ENCODE measurements at places on chromosomes 13 and 19.

DNA sequence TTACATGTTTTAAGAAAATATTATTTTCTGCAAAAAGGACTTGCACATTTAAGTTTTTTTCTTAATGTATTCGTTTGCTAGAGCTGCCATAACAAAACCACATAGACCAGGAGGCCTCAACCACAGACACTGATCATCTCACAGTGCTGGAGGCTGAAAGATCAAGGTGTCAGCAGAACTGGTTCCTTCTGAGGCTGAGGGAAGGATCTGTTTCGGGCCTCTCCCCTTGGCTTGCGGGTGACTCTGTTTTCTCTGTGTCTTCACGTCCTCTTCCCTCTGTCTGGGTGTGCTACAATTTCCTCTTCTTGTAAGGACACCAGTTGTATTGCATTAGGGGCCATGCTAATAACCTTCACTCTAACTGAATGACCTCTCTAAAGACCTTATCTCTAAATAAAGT is 364.2 kb downstream of the IRS2 start:
- DNase-seq = no peak

DNA sequence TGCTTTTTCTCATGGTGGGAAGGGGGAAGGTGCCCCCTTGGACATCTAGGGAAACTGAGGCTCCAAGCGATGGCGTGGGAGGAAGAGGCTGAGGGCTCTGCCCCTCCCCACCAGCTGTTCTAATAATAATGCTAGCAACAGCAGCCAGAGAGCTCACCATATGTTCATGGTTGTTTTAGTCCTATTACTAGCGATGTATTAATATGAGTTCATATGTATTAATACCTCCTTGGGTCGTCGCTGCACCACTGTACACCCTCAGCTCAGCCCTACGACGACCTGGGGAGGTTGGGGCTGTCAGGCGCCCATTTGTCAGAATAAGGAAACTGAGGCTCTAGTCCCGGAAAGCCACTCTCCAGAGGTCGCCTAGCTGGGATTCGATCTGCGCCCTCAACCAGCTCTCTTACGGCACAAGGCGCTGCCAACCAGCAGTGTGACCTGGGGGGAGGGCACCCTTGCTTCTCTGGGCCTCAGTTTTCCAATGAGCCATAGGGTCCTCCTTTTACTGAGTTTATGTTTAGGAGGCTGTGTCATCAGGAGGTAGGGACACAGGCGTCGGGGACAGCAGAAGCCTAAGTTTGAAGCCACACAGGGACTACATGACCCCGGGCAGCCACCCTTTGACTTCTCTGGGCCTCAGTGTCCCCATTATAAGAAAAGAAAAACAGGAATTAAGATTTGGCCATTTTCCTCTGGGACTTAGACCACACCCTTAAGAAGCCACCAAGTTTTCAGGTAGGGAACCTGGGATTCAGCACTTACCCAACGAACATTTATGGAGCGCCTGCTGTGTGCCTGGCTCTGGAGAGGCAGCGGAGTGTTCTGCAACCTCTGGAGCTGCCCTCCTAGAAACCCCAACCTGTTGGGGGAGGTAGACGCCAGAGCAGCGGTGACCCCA is 664 bp downstream of the MAST3 start:
- DNase-seq = no peak

GRCh38 chr13:37475966-37476365 is 122.6 kb downstream of the POSTN start:
- DNase-seq = no peak

DNA sequence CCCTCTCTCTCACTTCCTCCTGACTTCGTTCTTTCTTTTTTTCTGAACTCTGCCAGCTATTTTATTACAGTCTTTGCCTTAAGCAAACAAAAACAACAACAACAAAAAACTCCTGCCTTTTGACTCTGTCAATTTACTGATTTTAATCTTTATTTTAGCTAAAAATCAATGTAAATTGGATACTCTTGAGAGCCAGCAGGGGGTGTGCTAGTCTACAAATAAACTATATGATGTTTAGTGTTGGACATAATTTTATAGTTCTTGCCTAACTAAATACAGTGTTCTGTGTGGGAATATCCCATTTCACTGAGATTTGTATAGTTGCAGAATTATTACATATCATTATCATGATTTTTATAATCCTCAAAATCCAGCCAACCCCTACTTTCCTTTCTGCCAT is 1199.9 kb upstream of the SPRY2 start:
- no peak for DNase-seq

- no peak for DNase-seq
Measured at GRCh38 chr19:21308773-21309172, 20.4 kb downstream of the ZNF708 start.

- no peak for DNase-seq
Measured at GRCh38 chr13:112885782-112886268, 83.2 kb upstream of the MCF2L start.

- DNase-seq = peak; percentile 63
Measured at GRCh38 chr19:12806242-12807081, at the start of gene RNASEH2A. TSS of gene RNASEH2A (plus strand) at chr19:12806584. CDS start at chr19:12806674, 90 bp downstream.

DNA sequence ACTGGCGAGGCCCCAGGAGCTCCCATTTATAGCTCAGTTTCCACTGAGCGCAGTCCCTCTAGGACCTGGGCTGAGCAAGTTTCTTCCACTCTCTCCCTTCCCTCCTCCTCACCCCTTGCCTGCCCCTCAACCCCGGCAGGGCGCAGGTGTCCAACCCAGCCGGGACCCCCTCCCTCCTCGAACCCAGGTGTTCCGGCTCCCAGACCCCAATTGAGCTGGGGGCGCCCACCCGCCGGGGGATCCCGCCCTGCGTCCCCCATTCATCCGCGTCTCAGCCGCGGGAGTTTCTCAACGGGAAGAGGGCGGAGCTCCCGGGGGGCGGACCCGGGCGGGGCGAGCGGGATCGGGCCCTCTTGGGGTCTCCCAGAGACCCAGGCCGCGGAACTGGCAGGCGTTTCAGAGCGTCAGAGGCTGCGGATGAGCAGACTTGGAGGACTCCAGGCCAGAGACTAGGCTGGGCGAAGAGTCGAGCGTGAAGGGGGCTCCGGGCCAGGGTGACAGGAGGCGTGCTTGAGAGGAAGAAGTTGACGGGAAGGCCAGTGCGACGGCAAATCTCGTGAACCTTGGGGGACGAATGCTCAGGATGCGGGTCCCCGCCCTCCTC is at the start of gene KIRREL2:
Gene KIRREL2, plus strand, starts transcription at position 366 of the 604 bp plus-strand sequence. Its CDS starts 209 bp downstream, at position 575.
- DNase-seq = no peak

- DNase-seq = no peak
Measured at GRCh38 chr13:78040205-78040830, 121.7 kb upstream of the EDNRB start.

DNA sequence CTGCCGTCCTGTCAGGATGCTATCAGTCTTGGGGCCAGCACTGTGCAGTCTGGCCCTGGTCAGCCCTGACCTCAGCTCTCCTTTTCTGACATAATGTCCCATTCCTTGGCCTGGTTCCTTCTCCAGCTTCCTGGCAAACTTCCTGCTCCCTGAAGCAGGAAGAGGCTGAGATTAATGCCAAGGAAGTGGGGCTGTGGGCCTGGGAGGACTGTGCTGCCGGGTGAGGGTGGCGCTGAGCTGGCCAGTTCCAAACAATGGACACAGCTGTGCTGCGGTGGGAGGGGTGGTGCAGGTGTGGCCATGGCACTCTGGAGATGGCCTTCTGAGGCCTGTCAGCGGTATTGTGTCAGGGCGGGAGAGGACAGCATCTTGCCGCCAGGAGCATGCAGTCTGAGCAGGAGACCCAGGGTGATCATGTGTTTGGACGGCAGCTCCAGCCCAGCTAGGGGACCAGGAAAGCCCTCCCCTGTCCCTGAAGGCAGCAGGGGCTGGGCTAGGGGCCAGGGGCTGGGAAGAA is 30.9 kb downstream of the TUBA3C start:
- no peak for DNase-seq

- no peak for DNase-seq
Measured at GRCh38 chr13:113138792-113139551, 16.4 kb downstream of the F10 start.

DNA sequence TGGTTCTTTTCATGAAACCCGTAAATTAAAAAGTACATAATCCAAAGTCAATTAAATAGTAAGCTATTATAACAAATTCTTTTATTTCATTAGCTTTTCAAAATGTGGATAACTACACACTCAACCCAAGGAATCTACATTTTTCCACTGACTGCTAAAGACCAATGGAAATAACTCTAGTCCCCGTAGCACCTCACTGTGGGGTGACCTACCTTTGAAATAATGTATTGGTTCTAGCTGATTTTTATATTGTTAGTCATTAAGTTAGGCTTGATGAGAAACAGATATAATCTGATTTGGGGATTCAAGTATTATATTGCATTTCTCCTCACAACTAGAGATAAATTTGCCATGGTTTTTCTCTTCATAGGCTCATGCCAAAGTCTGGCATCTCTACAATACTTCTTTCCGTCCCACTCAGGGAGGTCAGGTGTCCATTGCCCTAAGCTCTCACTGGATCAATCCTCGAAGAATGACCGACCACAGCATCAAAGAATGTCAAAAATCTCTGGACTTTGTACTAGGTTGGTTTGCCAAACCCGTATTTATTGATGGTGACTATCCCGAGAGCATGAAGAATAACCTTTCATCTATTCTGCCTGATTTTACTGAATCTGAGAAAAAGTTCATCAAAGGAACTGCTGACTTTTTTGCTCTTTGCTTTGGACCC is 37.3 kb downstream of the KL start:
- no peak for DNase-seq

- no peak for DNase-seq
Measured at GRCh38 chr19:47618771-47619170, 9.8 kb downstream of the BICRA start.

DNA sequence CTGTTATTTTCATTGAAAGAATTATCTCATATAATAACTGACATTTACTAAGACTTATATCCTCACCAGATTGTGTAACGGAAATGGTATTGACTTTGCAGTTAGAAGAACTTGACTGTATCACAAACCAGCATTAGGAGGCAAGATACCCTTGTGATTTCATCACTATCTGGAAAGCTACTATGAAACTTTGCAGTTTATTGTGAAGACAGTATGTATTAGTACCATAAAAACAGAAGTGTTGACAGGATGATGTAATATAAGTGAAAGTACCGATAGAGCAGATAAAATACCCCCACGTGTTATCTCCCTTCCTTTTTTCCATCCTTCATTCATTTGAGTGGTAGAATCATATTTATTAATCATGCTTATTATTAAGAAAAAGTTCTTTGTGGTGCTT is 365.7 kb upstream of the KLHL1 start:
- no peak for DNase-seq

DNA sequence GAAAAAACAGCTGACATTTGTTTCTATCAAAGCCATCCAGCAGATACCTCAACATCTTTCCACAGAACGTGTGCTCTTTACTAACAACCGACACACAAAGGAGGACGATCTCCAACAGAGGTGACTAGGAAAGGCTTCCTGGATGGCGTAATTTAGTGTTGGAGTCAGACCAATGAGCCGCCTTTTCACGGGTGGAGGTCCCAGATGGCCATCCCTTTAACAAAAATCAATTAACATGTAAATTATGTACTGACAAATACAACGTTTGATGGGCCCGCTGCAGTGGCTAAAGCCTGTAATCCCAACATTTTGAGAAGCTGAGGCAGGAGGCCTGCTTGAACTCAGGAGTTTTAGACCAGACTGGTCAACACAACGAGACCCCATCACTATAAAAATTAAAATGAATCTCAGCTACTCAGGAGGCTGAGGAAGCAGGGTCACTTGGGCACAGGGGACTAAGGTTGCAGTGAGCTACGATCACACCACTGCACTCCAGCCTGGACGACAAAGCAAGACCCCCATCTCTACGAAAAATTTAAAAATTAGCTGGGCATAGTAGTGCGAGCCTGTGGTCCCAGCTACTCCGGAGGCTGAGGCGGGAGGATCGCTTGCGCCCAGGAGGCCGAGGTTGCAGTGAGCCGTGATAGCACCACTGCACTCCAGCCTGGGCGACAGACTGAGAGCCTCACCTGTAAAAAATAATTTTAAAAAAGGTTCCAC is 1.2 kb upstream of the DPY19L3 start:
- no peak for DNase-seq

DNA sequence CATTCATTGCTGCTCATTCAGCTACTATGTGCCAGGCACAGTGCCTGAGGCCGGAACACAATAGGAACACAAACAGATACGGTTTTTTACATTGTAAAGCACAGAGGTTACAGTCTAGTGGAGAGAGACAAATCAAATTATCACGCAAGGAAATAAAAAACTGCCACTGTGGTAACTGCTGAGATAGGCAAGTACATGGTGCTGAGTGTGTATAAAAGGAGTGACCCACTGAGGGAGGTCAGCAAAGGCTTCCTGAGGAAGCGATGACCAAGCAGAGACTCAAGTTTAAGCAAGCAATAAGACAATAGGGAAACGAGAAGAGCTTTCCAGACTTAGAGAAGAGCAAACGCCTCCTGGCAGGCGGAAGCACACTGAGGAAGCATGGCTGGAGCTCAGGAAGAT is 56.4 kb downstream of the NUFIP1 start:
- DNase-seq = no peak

GRCh38 chr19:17098326-17098725 is 22.7 kb downstream of the MYO9B start:
- DNase-seq = no peak

DNA sequence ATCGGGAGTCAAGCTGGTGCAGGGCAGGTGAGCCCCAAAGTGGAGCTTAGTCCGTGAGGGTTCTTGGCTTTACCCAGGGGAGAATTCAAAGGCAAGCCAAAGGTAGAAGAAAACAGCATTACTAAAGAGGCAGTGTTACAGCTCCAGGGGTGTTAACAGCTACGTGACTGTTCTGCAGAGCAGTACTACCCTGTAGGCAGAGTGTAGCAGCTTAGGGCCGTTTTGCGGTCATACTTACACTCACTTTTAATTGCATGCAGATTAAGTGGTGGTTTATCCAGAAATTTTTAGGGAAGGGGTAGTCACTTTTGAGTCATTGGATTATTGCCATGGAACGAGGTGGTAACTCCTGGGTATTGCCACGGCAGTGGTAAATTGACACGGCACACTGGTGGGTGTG is 482.2 kb downstream of the SLITRK5 start:
- DNase-seq = no peak

GRCh38 chr13:97914540-97914939 is 38.9 kb upstream of the IPO5 start:
- no peak for DNase-seq

DNA sequence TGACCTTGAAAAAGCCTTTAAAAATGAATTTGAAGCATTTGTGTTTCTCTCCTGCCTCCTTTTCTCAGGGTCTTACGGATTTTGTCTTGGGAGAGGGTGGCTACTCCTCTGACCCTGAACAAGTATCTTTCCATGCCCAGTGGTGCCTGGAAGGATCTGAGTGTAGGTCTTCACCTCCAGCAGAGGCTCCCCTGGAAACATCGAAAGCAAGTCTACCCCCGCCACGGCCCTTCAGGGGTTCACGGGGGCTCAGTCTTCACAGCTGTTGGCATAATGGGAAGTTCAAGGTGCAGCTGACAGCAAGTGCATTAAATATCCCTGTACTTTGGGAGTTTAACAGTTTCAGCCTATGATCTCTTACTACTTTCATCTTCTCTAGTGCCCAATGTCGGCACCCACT is 42.7 kb upstream of the SLC15A1 start:
- DNase-seq = no peak

- no peak for DNase-seq
Measured at GRCh38 chr13:77099415-77099814, 72.5 kb upstream of the FBXL3 start.

- no peak for DNase-seq
Measured at GRCh38 chr13:66113882-66114526, 1116.1 kb downstream of the PCDH9 start.

- DNase-seq = no peak
Measured at GRCh38 chr13:41465241-41465847, 8.0 kb downstream of the RGCC start.

GRCh38 chr19:52453324-52454094 is at the start of gene ZNF578:
TSS of gene ZNF578 (plus strand) at chr19:52453553. CDS start at chr19:52501846, 48,293 bp downstream.
- DNase-seq = peak; percentile 53
